ENCODE measurements at places on chromosomes 2 and 18.

- H3K27ac ChIP-seq = no peak overlapping the region
- H3K4me3 ChIP-seq = no peak overlapping the region
- DNase-seq = no peak
- H3K27me3 ChIP-seq = no peaks in the 10 kb centered on the region
- peaks cover 14% of the 10 kb centered on the region for H3K4me1 ChIP-seq
- no peaks in the 10 kb centered on the region for H3K36me3 ChIP-seq
Measured at GRCh38 chr2:171167352-171167997, 6.8 kb upstream of the TLK1 start.

GRCh38 chr2:29186817-29187216 lies 71.6 kb downstream of the CLIP4 start:
- H3K27ac ChIP-seq = no peak overlapping the region
- no peak for DNase-seq
- peaks cover 5% of the 10 kb centered on the region for H3K4me1 ChIP-seq
- no peak overlapping the region for H3K4me3 ChIP-seq
- H3K27me3 ChIP-seq = no peaks in the 10 kb centered on the region
- peaks cover 7% of the 10 kb centered on the region for H3K36me3 ChIP-seq

DNA sequence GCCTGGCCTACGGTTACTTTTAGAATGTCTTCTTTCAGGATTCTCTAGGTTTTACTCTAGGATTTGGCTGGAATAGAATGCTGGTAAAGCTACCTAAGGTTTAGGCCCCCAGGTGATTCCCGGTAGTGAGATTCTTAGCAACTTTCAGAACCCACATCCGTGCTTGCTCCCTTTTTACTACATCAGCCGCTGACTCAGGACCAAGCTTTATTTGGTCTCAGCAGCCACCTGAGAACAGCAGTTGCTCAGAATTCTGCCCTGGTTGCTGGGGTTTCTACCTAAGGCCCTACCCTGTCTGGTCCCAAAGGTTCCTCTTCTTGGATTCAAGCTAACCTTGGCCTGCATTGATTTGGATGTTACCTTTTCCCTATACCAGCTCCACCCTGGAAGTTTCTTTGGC lies 36.1 kb upstream of the NDUFV2 start:
- H3K36me3 ChIP-seq = no peaks in the 10 kb centered on the region
- H3K4me1 ChIP-seq = peaks cover 5% of the 10 kb centered on the region
- no peak overlapping the region for H3K27ac ChIP-seq
- peaks cover 3% of the 10 kb centered on the region for H3K27me3 ChIP-seq
- no peak for DNase-seq
- H3K4me3 ChIP-seq = no peak overlapping the region

GRCh38 chr2:226730481-226730880 lies 69.1 kb downstream of the IRS1 start:
- no peaks in the 10 kb centered on the region for H3K27me3 ChIP-seq
- peaks cover 4% of the 10 kb centered on the region for H3K4me1 ChIP-seq
- no peak overlapping the region for H3K4me3 ChIP-seq
- H3K36me3 ChIP-seq = no peaks in the 10 kb centered on the region
- DNase-seq = no peak

DNA sequence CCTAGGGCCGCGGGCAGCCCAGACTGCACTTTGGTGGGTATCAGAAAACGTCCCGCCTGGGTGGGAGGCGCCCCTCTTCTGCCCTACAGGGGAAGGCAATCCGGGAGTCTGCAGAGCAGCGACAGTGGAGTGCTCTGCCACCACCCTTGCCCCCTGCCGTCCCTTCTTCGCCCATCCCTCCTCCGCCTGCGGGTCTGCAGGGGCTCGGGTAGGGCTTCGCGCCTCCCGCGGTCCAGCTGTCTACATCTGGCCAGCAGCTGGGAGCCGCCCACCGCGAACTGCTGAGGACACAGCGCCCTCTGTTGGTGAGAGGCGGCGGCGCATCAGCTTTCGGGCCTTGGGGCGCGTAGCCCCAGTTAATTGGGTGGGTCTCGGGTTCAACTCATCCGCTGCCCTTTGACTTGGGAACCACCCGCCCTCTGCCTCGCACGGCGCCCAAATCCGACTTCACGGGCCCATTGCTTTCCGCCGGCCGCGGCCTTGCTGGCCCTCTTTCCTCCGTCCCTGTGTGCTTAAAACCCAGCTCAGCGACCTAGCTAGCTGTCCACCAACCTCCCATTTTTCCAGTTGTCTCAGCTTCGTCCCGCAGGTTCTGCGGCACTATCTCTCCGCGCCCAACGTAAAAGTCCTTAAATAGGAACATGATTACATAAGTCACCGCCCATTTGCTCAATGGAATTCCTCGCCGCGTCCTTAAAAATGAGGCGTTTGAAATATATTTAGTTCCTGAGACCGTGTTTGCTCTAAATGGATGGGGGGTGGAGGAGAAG lies 17.6 kb downstream of the WNT10A start:
- H3K27ac ChIP-seq = no peak overlapping the region
- peaks cover 16% of the 10 kb centered on the region for H3K4me1 ChIP-seq
- H3K27me3 ChIP-seq = peaks cover 63% of the 10 kb centered on the region
- H3K4me3 ChIP-seq = peak overlapping the region; percentile 42

GRCh38 chr18:12377556-12378197 lies 650 bp upstream of the AFG3L2 start:
- peaks cover 42% of the 10 kb centered on the region for H3K4me1 ChIP-seq
- H3K36me3 ChIP-seq = peaks cover 1% of the 10 kb centered on the region
- no peaks in the 10 kb centered on the region for H3K27me3 ChIP-seq
- DNase-seq = no peak
- H3K27ac ChIP-seq = peak overlapping the region; percentile 98
- peak overlapping the region; percentile 88 for H3K4me3 ChIP-seq

GRCh38 chr2:10762651-10763460 lies 41.4 kb downstream of the ATP6V1C2 start:
- H3K4me1 ChIP-seq = no peaks in the 10 kb centered on the region
- H3K27me3 ChIP-seq = no peaks in the 10 kb centered on the region
- H3K27ac ChIP-seq = no peak overlapping the region

DNA sequence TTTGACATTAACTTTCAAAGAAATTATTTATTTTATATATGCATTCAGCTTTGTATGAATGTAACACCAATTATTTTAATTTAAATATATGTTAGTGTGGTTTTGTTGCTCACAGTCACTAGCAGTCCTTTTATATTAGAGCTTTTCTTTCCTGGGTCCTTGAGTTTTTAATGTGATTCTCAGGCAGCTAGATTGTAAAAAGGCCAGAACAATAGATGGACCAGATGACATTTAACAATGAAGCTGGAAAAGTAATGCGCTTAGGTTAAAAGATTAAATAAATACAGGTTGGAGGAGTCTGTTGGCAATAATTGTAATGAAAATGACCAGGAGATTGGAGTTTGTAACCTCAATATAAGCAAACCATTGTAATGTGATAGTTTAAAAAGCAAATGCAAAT lies 171.1 kb downstream of the FTCDNL1 start:
- H3K36me3 ChIP-seq = no peaks in the 10 kb centered on the region
- no peak overlapping the region for H3K27ac ChIP-seq
- H3K27me3 ChIP-seq = peaks cover 15% of the 10 kb centered on the region
- DNase-seq = no peak
- no peaks in the 10 kb centered on the region for H3K4me1 ChIP-seq
